ENCODE measurements at places on chromosomes 5 and 9.

- no peak for DNase-seq
Observed at GRCh38 chr9:69370430-69370829, 45.4 kb downstream of the ENTREP1 start.

DNA sequence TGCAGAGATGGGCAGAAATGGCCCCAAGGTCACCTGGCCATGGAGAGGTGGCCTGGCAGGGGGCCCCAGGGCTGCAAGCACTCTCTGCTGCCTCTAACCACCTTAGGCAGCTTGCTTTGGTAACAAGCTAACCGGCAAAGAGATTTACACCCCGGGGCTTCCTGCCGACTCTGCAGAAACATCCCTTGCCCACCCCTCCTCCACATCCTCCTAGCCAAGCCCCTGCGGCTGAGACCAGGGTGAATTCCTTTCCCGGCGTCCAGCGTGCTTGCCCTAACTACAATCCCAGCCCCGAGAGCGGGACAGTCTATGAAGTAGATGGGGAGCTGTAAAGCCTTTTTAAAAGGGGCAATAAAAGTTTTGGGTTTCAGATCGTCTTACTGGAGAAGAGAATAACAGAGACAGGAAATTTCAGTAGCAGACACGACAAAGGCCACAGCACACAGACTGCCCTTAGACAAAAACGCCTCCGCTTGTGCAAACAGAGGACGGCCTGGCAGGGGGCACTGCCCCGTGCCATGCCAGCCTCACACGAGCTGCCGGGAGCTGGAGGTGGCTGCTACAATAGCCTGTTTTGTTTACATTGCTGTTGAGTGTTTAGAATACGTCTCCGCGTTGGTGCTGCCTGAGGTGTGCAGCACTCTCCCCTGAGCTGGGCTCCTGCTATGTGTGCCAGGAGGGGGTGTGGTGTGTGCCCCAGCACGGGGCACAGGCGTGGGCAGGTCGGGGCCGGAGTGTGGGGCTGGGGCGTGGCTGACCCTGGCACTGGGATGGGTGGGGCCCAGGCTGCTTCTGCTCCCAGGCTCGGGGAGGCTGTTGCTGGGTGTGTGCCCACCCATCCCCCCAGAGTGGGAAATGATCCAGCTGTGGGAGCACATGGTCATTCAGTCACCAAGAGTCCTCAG, 15.3 kb downstream of the MYMK start:
- no peak for DNase-seq

DNA sequence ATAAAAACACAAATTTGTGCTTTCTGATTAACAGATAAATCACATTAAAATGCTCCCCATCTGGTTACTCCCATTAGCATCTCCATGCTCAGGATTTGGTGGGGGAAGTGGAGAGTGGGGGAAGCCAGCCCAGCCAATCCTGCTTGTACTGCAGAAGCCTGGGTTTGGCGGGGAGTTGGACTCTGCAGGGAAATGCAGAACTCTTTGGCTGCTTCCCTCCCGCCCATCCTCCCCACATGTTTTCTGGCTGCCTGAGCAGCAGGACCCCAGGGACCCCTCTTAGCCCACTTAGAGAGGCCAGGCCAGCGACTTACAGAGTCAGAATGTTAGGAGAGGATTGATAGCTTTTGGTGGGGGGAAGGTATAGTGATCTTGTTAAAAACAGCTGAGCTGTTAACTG, 59.5 kb upstream of the FOXI1 start:
- no peak for DNase-seq

DNA sequence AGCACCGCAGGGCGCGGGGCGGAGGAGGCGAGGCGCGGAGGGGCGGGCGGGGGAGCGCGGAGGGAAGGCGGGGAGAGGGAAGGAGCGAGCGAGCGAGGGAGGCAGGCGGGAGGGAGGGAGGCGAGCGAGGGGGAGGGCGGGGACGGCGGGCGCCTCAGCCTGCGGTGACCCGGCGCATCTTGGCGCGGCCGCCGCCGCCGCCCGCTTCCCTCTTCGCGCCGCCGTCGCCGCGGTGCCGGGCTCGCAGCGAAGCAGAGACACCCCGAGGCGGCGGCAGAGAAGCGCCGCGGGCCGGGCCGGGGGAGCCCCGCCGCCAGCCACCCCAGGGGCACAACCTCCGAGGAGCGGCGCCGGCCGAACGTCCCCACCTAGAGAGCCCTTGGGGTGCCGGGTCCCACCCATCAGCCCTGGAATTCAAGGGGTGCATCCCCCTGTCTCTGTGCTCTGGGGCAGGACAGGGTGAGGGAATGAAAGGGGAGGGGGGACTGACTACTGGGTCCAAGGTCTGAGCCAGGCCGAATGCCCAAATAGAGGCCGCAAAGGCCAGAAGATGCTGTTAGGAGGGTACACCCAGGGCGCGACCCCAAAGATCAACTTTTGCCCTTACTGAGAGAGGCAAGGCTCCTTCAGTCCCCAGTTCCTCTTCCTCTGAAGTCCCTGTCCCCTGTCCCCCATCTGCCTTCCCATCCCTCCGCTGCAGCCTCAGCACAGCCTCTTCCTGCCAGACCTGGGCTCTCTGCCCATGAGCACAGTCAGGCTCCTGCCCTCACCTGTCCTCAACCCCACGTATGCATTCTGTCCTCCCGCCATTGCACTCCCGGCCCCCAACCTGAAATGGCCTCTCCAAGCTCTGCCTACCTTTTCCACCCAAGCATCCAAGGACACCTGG, at the start of gene ADAMTS2:
Gene ADAMTS2 (minus strand): TSS at position 29 of the 889 bp plus-strand sequence. CDS start 133 bp downstream, outside the sequence.
- DNase-seq = no peak

DNA sequence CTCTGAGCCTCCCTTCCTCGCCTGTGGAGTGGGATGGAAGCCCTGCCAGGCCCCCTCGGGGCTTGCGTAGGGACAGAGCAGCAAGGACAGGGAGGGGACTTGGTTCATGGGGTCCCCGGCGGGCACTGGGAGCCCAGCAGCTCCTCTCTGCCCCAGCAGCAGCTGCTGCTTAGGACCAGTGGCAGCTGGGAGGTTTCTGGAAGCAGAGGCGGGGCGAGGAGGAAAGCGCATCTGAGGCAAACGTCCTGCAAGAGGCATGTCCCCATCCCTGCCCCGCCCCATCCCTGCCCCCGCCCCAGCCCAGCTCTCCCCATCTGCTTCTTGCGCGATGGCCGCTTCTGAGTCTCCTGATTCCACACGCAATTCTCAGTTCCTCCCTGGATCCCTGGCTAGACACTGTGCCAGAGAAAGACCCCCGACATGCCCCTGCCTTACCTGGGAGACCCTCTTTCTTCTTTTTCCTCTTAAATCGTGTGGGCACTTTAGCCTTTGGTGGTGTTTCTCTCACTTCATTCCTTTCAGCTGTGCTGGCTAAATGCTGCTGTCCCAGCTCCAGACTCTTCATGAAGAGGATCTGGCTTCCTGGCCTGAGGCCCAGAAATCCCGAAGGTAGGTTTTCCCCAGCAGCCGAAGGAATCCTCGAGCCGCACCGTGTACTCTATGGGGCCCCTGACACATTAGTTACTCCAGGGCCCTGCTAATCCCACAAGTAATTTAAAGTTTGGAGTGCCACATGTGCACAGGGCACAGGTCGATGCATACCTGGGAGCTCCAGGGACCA, 4.4 kb upstream of the OR2S2 start:
- DNase-seq = no peak

GRCh38 chr9:107711542-107711941, 222.0 kb upstream of the KLF4 start:
- DNase-seq = no peak

DNA sequence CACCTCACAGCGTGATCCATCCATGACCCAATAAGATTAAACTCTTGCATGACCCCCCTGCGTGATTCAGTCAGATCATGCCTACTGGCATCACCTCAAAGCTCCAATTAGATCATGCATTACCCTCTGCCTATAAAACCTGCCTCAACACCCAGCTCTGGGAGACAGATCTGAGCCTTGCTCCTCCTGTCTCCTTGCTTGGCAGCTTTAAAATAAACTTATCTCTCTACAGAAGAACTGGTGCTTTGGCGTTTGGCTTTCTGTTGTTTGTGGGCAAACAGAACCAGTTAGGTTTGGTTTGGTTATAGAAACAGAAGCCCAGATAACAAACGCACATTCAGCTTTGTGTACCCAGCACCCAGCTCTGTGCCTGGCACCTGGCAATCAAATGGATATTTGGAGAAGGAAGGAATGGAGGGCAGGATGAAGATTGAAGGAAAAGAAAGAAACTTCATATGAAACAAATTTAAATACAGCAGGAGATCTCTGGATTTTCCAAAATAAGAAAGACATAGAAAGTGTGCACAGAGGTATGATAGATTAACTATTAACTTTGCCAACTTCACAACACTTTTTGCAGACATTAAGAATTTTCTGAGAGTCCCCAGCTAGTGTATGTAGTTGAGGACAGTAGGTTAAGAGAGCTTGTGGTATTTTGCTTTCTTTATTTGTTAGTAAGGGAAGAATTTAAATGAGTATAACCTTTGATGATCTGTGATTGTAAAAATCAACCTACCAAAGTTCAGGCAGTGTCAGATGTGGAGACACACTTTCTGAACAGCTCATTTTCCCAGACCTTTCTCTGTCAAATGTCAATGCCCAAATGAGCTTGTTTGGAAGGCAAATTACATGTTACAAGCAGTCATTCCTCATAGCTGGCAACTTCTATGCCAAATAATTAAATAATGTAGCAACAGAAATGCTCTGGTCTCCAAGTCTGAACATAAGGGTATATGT, 102.1 kb upstream of the ASTN2 start:
- DNase-seq = no peak

- no peak for DNase-seq
Observed at GRCh38 chr5:174721530-174722432, 2.6 kb upstream of the MSX2 start.

DNA sequence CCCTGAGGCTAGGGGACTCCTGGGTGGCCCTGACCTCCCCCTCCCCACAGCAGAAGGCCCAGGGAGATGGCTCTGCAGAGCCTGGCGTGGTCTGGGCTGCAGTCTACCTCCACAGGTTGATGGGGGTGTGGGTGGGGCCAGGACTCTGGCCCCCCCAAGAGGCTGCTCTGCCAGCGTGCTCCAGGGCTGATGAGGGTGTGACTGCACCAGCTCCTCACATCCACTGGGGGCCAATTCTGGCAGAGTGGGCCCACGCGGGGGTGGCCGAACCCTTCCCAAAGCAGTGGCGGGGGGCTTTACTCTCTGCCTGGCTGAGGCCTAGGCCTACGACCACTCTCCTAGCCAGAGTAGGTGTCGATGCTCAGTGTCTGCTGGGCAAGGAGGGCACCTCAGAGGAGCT, 28.0 kb upstream of the UBAC1 start:
- no peak for DNase-seq

GRCh38 chr5:56668996-56669395, 146.4 kb upstream of the MAP3K1 start:
- no peak for DNase-seq

- DNase-seq = no peak
Observed at GRCh38 chr5:175741556-175741955, 83.7 kb downstream of the HRH2 start.

DNA sequence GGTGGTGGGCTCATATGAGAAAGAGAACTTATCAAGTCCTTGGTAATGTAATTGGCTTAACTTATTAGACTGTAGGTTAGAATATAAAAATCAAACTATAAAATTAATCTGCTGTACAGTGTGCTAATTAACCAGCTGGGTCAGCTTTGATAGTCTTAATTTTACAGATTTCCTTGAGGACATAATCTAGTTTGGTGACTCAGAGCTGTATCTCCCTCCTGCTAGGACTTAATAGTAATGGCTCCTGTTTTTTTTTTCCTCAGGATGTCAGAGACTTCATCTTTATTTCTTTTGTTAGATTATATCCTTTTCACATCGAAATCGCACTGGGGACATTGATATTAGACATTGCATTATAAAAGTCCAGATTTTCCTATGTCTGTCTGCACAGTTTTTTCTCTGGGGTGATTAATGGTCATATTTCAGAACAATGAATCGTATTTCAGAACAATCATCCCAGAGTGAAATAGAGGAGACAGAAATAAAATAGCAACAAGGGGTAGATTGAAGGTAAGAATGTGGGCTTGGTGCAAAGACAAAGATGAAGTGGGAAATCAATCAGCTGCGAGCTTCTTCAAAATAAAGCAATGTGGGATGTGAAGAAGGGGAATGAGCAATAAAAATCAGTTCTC, 346.4 kb upstream of the RIOK2 start:
- DNase-seq = no peak

- no peak for DNase-seq
Observed at GRCh38 chr5:148988328-148988727, 74.5 kb downstream of the SH3TC2 start.

DNA sequence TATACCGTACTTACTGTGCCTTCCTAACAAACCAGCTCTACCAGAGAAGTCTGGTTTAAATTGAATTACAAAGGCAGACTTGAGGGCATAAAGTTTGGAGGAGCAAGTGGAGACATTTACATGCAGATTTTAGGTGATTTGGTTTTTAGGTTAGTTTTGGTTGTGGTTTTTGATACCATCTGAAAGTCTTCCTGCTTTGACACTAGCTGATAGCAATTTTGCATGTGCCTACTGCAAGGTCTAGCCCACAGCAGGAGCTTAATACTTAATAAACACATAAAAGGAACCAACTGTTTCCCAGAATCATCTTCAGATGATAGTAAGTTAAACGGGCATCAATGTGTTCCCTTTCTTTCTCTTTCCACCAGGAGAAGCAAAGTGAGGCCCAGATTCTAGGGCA, 3.4 kb upstream of the ESM1 start:
- no peak for DNase-seq

DNA sequence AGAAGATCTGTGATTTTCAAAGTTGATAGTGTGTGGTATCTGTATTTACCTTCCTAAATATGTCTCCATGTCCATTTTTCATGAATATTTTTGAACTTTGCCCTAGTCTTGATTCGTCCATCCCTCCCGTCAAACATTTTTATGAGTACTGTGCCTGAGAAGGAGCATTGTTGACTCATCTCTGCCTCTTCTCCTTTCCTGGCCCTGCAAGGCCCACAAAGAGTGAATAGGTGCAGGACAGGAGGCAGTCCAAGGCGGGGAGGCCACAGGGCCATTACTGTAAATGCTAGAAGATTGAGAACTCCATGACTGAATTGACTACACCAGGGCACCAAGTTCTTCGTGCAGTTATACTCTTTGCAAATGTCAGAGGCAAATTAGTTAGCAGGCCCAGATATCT, 200.9 kb downstream of the ZSWIM6 start:
- DNase-seq = no peak

GRCh38 chr9:128631636-128632035, 25.0 kb downstream of the DYNC2I2 start:
- no peak for DNase-seq

GRCh38 chr9:20220286-20220685, 402.0 kb downstream of the MLLT3 start:
- no peak for DNase-seq

DNA sequence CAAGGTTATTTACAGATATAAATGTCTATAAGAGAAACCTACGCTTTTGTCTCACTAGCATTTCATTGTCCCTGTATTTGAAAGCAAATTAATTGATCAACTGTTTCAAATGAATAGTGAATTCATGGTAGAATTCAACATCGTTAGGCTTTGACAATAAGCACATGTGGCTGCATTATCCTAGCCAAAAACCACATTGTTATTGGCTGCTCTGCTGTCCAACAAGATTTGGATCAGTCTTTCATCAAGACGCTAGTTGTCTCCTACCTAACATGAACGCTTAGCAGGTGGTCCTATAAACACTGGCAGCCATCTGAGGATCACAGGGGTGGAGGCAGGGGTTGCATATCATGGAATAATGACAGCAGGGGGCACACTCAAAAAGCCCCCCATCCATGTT, 455.0 kb downstream of the CTNND2 start:
- no peak for DNase-seq

GRCh38 chr9:137715321-137715720, 96.5 kb downstream of the EHMT1 start:
- no peak for DNase-seq
